ENCODE measurements at places on chromosomes 12 and 14. TPM values are rescaled to one million over a fixed set of nuclear protein-coding genes. Genes with fewer than 3 reads are reported as not detected.

GYS2 gene
- total RNA-seq = not detected

TSHR gene
- total RNA-seq = not detected

FZD10 gene
- not detected for total RNA-seq

XRCC3 gene
- 4.6 TPM for total RNA-seq

PPM1H gene
- not detected for total RNA-seq

MAP1LC3B2 gene
- total RNA-seq = 1.5 TPM

YARS2 gene
- 13.0 TPM for total RNA-seq

B4GALNT3 gene
- total RNA-seq = 1.8 TPM

NGB gene
- total RNA-seq = not detected

ESR2 gene
- not detected for total RNA-seq

IFNG-AS1 gene
- 0.55 TPM for total RNA-seq

CLEC4A gene
- total RNA-seq = 0.39 TPM

GRCh38 chr12:60335745-60336144 is 739.9 kb downstream of the SLC16A7 start:
- H3K36me3 ChIP-seq = no peaks in the 10 kb centered on the region
- no peak overlapping the region for H3K27ac ChIP-seq
- H3K27me3 ChIP-seq = no peaks in the 10 kb centered on the region

- peaks cover 39% of the 10 kb centered on the region for H3K4me1 ChIP-seq
- DNase-seq = no peak
- H3K27ac ChIP-seq = no peak overlapping the region
- H3K27me3 ChIP-seq = no peaks in the 10 kb centered on the region
Observed at GRCh38 chr12:103969391-103969790, 3.7 kb downstream of the TDG start.

DNA sequence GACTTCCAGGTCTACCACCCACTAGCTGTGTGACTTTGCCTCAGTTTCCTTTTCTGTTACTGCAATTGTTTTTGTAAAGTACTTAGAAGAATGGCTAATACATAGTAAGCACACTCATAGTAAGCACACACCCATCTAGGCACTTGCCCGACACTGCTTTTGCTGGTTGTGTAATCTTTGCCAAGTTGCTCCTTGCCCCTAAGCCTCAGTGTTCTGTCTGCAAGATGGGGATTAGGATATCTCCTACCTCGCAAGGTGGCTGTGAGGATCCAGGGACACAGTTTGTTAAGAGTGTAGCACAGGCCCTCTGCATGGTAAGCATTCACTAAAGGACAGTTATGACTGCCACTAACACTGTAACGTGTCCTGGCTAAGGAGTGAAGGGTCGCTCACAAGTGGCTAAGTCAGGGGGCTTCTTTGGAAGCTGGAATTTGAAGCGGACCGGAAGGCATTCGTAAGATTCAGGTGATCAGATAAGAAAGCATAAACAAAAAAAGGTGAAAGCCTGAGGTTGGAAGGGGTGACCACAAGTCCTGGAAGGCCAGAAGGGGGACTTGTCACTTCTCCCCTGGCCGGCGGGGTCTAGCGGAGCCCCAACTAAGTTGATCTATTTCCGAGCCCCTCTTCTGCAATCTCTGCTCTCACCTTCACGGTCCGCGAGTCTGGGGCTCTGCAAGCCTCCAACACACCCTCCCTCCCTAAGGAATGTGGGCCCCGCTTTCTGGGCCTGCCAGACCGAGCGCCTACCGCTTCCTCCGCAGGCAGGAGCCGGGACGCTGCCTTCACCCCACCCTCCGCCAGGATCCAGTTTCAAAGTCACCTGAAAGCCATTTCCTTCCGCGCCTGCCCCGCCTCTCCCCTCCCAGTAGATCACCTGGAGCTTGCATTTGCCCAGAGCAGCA is 1.5 kb upstream of the PLEKHG3 start:
- no peak for DNase-seq
- H3K27ac ChIP-seq = no peak overlapping the region
- peaks cover 70% of the 10 kb centered on the region for H3K4me1 ChIP-seq
- no peaks in the 10 kb centered on the region for H3K36me3 ChIP-seq
- peak overlapping the region; percentile 66 for H3K4me3 ChIP-seq
- peaks cover 5% of the 10 kb centered on the region for H3K27me3 ChIP-seq

GRCh38 chr14:102883089-102883541 is 39.3 kb upstream of the AMN start:
- no peak overlapping the region for H3K27ac ChIP-seq
- no peak for DNase-seq
- peaks cover 43% of the 10 kb centered on the region for H3K36me3 ChIP-seq
- no peaks in the 10 kb centered on the region for H3K27me3 ChIP-seq

DNA sequence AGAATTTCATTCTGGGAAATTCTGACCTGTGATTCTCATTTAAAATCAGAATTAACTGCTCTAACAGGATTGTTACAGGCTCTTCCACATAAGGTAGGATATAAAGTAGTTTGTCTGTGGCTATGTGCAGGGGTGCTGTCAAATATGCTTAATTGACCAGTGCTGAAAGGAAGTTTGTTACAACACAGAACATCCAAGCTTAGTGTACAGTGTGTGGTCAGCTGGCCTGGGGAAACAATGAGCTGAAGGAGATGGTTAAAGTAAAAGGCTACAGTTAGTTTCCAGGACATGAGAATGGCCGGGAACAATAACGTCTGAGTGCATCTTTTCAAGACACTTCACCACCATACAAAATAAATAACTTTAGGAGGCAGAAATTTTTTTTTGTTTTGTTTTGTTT is 68.0 kb downstream of the PKP2 start:
- H3K27ac ChIP-seq = no peak overlapping the region
- H3K27me3 ChIP-seq = no peaks in the 10 kb centered on the region
- H3K4me3 ChIP-seq = no peak overlapping the region
- no peak for DNase-seq

DNA sequence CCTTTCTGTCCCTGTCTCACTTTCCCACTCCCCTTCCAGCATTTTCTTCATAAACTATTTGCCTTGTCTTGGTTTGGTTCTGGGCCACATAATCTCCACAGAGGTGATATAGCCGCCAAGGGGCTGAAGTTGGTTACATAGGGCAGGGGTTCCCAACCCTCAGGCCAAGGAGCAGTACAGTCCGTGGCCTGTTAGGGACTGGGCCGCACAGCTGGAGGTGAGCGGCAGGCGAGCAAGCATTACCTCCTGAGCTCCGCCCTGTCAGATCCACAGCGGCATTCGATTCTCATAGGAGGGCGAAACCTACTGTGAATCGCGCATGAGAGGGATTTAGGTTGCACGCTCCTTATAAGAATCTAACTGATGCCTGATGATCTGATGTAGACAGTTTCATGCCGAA is 80.6 kb upstream of the HIF1A start:
- no peaks in the 10 kb centered on the region for H3K27me3 ChIP-seq
- no peaks in the 10 kb centered on the region for H3K36me3 ChIP-seq
- no peak for DNase-seq
- no peaks in the 10 kb centered on the region for H3K4me1 ChIP-seq

GRCh38 chr12:65121049-65121955 is at the start of gene WIF1:
WIF1 (minus strand) TSS chr12:65121305; CDS start chr12:65121191, 114 bp downstream.
- peaks cover 26% of the 10 kb centered on the region for H3K27me3 ChIP-seq
- peaks cover 12% of the 10 kb centered on the region for H3K4me1 ChIP-seq
- no peak within 1 kb of the TSS for H3K27ac ChIP-seq
- H3K4me3 ChIP-seq = peak within 1 kb of the TSS; percentile 11
- H3K36me3 ChIP-seq = no peaks in the 10 kb centered on the region

DNA sequence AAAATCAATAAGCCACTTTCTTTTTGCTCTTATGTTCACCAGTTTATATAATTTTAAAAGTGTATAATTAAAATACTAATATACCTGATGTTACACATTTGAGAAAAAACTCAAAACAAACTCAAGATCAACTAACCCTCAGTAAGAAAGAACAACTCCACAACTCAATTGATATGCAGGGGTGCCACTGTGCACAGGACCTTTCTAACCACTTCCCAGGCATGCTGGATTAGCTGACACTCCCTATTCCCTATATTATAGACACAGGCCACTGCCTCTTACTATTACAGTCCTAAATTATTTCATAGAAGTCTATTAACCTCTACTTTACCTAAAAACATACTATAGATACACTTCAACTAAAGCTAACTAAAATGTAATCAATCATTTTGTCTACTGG is 191.7 kb upstream of the KRR1 start:
- H3K4me1 ChIP-seq = peaks cover 5% of the 10 kb centered on the region

DNA sequence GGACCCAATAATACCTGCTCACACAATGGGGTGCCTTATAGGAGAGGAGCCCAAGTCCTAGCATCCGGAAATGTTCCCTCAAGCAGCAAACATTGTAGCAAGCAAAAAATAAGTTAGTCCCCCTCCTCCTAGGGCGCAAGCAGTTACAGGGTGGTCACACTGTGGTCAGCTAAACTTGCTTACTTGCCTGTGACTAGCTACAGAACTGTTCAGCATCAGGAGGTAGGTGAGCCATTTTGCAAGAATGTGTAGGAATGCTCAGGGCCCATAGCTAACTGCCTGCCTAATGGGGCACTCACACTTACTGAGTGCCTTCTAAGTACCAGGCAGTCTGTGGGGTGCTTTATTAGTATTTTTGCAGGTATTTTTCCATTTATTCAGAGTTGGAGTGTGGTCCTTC is 154.6 kb upstream of the GRIN2B start:
- H3K27ac ChIP-seq = no peak overlapping the region
- H3K4me1 ChIP-seq = no peaks in the 10 kb centered on the region
- no peaks in the 10 kb centered on the region for H3K27me3 ChIP-seq

DNA sequence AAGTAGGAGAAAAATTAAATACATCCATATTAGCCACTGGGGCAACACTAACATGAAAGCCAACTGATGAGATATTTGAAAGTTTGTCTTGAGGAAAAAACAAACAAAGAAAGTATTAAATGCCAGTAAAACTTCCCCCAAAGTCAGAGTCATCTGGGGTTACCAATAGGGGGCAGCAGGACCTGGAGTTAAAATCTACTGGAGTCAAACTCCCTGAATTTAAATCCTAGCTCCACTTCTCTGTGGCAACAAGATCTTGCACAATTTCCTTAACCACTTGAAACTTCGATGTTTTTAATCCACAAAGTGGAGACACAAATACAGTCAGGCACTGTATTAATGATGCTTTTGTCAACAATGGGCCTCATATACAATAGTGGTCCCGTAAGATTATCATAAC is 14.4 kb downstream of the PLEKHG7 start:
- no peaks in the 10 kb centered on the region for H3K27me3 ChIP-seq
- no peak overlapping the region for H3K27ac ChIP-seq
- H3K36me3 ChIP-seq = no peaks in the 10 kb centered on the region
- no peak for DNase-seq
- no peaks in the 10 kb centered on the region for H3K4me1 ChIP-seq

DNA sequence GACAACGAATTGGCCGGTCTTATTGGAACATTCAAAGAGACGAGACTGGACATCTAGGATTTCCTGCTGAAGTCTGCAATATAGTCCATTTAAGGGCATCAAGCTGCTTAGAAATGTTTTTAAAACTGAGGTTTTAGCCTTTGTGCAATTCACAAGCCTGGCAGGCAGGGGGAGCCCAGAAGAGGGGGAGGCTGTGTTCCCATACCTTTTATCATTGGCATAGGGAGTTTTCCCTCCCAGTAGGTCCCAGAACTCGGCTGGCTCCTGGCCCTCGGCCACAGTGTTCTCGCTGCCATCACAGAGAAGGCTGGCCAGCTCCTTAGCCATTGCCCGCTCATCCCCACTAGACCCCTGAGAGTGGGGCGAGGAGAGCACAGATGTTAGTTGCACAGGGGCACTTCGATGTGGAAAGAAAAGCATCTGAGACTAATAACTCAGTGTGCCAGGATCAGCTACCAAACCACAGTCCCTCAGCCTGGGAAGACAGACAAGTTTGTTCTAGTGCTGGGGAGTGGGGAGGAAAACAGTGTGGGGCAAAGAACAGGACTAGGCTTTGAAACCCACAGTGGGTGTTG is 15.1 kb downstream of the AVIL start:
- H3K4me3 ChIP-seq = no peak overlapping the region
- H3K27me3 ChIP-seq = no peaks in the 10 kb centered on the region

- no peaks in the 10 kb centered on the region for H3K36me3 ChIP-seq
- H3K27ac ChIP-seq = no peak overlapping the region
- DNase-seq = no peak
- H3K4me1 ChIP-seq = peaks cover 30% of the 10 kb centered on the region
- H3K4me3 ChIP-seq = no peak overlapping the region
- no peaks in the 10 kb centered on the region for H3K27me3 ChIP-seq
Observed at GRCh38 chr12:113214895-113215400, 6.3 kb upstream of the TPCN1 start.

GRCh38 chr12:123696207-123696606 is 15.9 kb upstream of the ATP6V0A2 start:
- H3K4me1 ChIP-seq = no peaks in the 10 kb centered on the region
- no peak overlapping the region for H3K4me3 ChIP-seq
- H3K36me3 ChIP-seq = peaks cover 3% of the 10 kb centered on the region
- DNase-seq = no peak
- no peaks in the 10 kb centered on the region for H3K27me3 ChIP-seq

- H3K27me3 ChIP-seq = peaks cover 79% of the 10 kb centered on the region
- peaks cover 13% of the 10 kb centered on the region for H3K4me1 ChIP-seq
- no peak overlapping the region for H3K4me3 ChIP-seq
- DNase-seq = peak; percentile 16
Observed at GRCh38 chr12:3491938-3492792, 1.2 kb downstream of the PRMT8 start.

- no peaks in the 10 kb centered on the region for H3K27me3 ChIP-seq
- H3K4me1 ChIP-seq = no peaks in the 10 kb centered on the region
- H3K36me3 ChIP-seq = no peaks in the 10 kb centered on the region
- H3K27ac ChIP-seq = no peak overlapping the region
Observed at GRCh38 chr12:97752129-97752528, 289.5 kb downstream of the RMST start.

GRCh38 chr12:26642361-26642760 is 190.6 kb downstream of the ITPR2 start:
- no peaks in the 10 kb centered on the region for H3K36me3 ChIP-seq
- H3K4me1 ChIP-seq = no peaks in the 10 kb centered on the region
- no peak overlapping the region for H3K27ac ChIP-seq
- H3K27me3 ChIP-seq = no peaks in the 10 kb centered on the region

DNA sequence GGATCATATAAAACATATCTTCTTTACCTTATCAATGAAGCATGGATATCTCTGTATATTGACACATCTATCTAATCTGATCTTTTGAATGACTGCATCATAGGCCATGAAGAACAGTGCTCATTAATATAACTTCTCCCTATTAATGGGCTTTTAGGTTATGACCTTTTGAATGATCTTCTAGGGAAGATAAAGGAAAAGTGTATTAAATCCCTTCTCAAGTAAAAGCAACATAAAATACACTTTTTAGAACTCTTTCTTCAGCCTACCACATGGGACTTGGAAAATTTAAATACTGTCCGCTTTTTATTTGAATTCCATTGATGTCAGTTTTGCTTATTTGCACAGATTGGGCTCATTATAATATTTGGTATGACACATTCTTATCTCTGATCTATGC is 425.4 kb downstream of the MED13L start:
- H3K27ac ChIP-seq = no peak overlapping the region
- no peak overlapping the region for H3K4me3 ChIP-seq
- H3K27me3 ChIP-seq = peaks cover 3% of the 10 kb centered on the region
- DNase-seq = no peak

GRCh38 chr12:6090803-6091202 is 33.7 kb downstream of the VWF start:
- H3K4me3 ChIP-seq = no peak overlapping the region
- no peak overlapping the region for H3K27ac ChIP-seq
- DNase-seq = no peak

Data from CD4-positive, alpha-beta T cell (primary cell).